ENCODE measurements at places on chromosomes 6 and 20.

DNA sequence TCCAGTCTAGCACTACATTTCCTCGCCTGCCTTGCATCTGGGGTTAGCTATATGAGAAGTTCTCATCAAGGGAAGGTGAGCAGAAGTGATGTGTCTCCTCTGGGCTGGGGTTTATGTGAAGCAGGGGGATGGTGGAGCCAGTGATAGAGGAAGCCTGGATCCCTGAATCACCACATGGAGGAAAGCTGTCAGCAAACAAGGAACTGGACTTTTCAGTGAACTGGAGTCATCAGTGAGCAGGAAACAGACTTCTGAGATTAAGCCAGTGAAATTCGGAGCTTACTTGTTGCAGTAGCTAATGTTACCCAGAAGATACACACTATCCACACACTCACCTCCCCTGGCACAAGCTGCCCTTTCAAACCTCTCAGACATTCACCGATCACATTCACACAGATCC is 13.4 kb upstream of the TOX2 start:
- no peak for DNase-seq

- no peak for DNase-seq
Observed at GRCh38 chr6:5511954-5512353, 250.6 kb downstream of the FARS2 start.

DNA sequence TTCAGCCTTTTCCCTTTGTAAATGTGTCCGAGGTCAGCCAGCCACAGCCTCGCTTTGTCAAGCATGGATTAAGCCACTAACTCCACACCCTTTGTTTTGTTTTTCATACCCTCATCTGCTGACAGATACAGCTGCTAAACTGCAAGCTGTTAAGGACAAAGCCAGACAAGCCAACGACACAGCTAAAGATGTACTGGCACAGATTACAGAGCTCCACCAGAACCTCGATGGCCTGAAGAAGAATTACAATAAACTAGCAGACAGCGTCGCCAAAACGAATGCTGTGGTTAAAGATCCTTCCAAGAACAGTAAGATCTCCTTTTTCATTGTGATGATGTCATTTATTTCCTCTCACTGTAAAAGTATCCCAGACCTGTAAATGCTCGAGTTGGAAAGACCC is 269.3 kb downstream of the ARHGAP18 start:
- DNase-seq: peak; percentile 11

GRCh38 chr20:39100691-39101090 is 138.5 kb downstream of the DHX35 start:
- DNase-seq: no peak

DNA sequence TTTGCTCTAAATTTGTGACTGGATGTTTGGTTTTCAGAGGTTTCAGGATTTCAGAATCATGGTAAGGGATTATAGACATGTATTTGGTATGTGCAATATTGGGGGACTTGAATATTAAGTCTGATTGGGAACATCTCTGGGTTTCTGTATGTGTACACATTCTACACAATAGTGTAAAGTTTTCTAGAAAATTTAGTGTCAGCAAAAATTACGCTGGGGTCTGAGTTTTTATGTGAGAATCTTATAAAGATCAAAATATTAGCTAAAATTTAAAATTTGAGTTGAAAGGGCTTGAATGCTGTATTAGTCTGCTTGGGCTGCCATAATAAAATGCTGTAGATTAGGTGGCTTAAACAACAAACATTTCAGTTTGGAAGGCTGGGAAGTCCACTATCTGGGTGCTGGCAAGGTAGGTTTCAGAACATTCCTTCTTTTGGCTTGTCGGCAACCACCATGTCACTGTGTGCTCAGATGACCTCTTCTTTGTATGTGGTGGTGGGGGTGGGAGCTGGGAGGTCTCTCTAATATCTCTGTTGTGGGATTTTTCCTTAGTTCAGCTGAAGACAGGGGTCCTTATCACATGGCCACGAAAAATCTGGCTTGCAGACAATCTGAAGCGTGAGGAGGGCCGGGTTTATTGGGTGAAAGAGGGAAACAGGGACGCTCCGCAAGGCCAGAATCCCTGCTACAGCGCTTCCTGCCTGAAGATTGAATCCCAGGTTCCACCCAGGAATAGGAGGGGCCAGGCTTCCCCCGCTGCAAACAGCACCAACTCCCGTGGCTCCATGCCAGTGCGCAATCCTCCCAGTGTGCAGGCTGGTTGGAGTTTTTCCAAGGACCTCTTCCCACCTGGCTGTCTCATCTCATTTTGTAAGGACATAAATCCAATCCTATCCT is 299.7 kb downstream of the PLCB1 start:
- no peak for DNase-seq

DNA sequence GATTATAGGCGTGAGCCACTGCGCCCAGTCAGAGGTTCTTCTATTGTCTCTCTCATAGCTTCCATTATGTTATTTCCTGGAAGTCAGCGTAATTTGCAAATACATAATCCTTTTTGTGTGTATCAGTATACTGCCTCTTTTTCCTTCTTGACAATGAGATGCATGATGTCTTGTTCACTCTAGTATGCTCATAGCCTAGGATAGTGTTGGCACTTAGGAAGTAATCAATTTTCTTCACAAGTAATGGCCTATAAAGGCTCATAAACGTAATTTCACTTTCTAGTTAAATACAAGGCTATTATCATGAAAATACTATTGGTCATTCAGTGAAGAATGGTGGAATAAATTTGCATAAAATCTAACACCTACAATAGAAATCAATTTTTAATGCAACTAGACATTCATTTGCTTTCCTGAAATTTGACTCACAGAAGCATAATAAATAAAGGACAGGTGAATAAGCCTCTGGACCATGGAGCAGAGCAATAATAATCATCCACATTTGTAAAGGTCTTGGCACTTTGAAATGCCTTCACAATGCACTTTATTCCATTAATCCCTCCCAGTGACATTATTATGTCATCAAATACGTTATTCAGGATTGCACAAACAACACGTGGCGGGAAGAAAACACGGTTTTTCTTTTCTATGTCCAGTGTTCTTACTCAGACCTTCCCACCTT is 366.9 kb upstream of the BTBD3 start:
- no peak for DNase-seq

DNA sequence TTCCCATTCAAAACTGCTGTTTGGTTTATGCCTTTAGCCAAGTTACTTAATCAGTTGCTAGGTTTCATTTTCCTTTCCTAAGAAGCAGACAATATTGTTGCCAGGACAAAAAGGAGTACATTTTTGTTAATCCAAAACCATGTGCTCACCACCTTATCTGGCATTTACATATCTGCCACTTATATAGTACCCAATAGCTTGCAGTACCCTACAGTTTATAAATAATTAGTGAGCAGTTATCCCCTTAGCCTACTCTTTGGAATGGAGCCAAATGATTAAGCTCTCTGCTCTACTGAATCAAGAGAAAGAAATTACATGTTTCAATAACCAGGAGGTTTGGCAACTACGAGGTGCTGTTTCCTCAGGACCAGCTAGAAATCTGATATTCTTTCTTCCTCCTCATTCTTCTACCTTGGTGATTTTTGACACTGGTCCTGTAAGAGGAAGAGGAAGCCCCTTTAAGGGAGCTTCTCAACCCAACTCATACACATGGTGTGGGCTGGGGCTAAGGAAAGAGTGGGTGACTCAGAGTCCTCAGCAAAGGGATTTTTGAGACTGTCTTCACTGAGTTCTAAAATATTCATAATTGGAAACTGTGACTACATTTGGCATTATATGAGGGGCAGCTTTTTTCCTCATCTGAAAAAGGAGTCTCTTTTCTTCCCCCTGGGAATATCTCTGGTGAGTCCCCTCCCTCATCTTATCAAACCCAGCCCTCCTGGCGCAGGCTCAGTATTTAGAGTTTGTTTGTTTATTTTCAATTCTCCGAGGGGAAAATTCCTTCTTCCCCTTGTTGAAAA is 1.5 kb downstream of the ZNFX1 start:
- DNase-seq: peak; percentile 72

- DNase-seq: no peak
Observed at GRCh38 chr6:3921663-3922062, 72.5 kb downstream of the FAM50B start.

GRCh38 chr20:50983321-50983720 is 24.7 kb downstream of the MOCS3 start:
- DNase-seq: no peak

DNA sequence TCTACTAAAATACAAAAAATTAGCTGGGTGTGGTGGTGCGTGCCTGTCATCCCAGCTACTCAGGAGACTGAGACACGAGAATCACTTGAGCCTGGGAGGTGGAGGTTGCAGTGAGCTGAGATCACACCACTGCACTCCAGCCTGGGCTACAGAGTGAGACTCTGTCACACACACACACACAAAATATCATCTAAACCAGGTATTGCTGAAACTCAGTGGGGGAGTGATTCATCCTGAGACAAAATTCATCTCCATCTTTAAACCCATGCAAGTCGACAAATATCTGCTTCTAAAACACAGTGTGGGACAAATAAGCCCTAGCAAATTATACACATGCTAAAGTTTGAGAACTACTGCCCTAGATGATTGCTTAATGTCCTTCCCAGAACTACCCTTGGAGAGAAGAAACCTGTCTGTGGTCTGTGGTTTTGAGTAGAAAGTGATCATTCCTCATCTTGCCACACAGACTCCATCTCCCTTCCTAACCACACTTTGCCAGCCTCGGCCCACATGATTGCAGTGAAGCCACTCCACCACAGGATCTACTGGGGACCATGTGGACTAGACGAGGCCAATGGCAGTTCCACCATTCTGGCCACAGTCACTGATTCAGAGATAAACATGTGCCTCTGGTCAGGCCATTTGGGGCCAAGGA is 130.3 kb downstream of the OPRM1 start:
- DNase-seq: no peak

DNA sequence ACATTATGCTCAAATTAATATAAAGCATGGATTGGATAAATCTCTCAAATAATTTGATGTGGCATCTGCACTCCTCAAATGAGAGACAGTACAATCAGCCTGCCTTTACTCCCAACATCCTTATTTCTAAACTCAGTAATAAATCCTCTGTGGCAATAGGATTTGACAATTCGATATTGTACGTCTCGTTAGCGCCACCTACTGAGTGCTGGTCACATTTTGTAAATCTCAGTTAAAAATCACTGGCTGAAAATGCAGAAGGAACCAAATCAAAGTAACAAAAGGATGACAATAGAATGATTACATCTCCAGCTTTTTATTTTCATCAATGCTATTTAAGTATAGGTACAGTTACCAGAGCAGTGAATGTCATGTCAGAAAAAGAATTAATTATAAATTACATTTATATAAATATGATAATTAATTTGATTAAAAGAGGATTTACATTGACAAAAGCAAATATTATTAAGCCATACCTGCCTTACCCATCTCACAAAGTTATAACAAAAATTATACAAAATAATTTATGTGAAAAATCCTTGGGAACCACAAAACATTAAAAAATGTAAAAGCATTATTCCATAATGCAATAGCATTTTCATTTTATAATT is 20.2 kb upstream of the GJE1 start:
- peak; percentile 76 for DNase-seq

- DNase-seq: no peak
Observed at GRCh38 chr20:8489094-8489883, 357.2 kb downstream of the PLCB1 start.

DNA sequence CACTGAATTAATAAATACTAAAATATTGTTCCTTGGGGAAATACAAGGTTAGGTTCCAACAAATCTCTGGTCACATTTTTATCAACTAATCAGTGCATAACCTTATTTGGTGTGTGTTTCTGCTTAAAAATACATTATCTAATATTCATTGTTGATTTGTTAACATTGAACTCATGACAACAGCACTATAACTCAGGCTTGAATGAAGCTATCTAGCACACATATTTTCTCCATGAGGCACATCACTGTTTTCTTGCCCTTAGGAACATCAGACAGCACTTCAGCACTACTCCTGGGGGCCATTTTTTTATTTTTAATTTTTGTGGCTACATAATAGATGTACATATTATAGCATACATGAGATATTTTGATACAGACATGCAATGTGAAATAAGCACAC is 277.2 kb upstream of the NT5E start:
- no peak for DNase-seq

DNA sequence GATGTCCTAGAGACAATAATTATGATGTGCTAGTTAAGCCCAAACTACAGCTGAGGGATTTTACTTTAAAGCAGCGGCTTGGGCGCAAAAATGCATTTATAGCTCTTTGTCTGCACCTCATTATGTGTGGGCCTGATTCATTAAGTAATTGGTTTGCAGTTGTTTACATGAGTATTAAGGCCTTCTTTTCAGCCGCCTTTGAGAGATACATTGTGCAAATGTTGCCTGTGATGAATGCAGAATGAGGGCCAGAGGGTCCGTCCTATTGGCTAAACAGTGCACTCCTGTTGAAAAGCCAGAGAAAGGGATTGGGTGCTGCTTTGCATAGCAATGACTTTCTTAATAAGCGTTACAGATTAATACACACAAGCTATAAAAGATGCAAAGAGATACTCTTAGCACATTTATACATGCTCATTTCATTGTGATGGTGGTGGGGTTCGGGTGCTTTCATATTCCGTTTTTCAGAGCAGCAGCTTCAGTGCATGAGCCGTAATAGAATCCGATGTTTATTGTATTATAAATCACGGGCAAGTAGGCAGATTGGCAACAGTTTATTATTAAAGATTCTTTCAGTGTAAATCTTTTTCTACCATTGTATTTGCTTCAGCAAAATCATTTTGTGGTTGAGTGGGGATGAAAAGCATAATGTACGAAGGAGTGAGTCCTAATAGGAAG is 68.2 kb upstream of the XRN2 start:
- DNase-seq: no peak

- DNase-seq: no peak
Observed at GRCh38 chr6:40542175-40542764, 44.9 kb downstream of the LRFN2 start.

GRCh38 chr6:89034586-89035251 is 45.8 kb upstream of the PNRC1 start:
- DNase-seq: no peak

DNA sequence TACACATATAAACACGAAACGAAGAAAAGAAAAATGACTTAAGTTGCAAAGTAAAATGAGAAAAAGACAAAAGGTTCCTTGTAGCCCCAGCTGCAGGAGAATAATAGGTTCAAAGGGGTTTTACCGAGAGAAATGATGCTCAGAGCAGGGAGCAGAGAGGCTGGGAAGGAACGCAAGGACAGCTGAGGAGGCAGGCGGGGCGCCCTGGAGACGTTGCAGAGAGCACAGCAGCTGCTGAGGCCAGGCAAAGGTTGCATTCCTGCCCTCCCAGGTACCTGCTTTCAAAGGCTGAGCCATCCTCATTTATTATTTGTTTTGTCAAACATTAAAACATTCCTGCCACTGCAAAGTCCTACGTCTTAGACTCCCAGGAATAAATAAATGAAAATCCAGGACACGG is 16.2 kb upstream of the VAPB start:
- DNase-seq: no peak

GRCh38 chr6:167426084-167426483 is 101.2 kb downstream of the TTLL2 start:
- peak; percentile 14 for DNase-seq

- DNase-seq: no peak
Observed at GRCh38 chr20:9575836-9576235, 61.4 kb downstream of the LAMP5 start.

- no peak for DNase-seq
Observed at GRCh38 chr6:21332660-21333059, 260.9 kb upstream of the SOX4 start.

GRCh38 chr6:109039795-109040194 is 54.9 kb downstream of the SESN1 start:
- DNase-seq: no peak

GRCh38 chr6:7230327-7230691 is 82.7 kb downstream of the SSR1 start:
- DNase-seq: no peak

GRCh38 chr20:45758096-45758495 is 33.6 kb downstream of the WFDC3 start:
- DNase-seq: no peak

Data from SJSA1 (cell line).